ENCODE measurements at places on chromosomes 5 and 9.
A peak's percentile ranks its signal among the peaks of the same experiment; 100 is the strongest.

DNA sequence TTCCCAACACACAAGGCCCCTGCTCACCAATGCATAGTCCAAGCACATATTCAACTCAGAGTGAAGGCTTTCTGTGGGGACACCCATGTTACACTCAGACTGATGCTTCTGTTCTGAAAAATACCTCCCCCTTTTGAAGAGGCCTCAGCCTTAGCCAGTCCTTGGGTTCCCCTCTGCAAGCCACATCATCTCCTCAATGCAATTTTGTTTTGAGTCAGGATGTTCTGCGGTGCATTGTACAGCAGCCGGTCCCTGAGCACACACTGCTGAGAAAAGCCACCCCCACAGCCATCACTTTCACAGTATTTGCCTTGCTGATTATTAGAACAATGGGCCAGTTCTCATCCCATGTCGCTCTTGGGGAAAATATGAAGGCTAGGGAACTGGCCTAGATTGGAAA, 241.2 kb downstream of the FAM114A2 start:
- DNase-seq: no peak

- DNase-seq: peak; percentile 88
Measured at GRCh38 chr9:128007566-128008138, 26.9 kb upstream of the EEIG1 start.

GRCh38 chr5:42767491-42768105, 11.0 kb downstream of the CCDC152 start:
- DNase-seq: no peak

DNA sequence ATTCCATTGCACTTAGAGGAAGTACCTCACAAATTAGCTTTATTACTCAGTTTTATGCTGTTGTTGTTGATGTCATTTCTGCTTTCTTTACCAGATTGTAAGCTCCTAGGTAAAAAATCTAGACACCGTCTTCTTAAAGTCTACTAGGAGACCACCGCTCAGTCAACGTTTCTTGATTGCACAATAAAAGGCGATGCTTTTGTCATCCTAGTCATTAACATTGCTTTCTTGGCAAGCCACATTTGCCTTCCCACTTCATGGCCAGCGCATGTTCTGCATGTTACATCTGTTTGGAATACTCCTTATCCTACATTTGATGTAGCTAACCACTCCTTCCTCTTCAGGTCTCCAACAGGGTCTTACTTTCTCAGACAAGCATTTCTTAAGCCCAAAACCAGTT, 464.0 kb upstream of the TUSC1 start:
- DNase-seq: no peak

GRCh38 chr5:175246889-175247520, 197.0 kb downstream of the DRD1 start:
- DNase-seq: no peak

DNA sequence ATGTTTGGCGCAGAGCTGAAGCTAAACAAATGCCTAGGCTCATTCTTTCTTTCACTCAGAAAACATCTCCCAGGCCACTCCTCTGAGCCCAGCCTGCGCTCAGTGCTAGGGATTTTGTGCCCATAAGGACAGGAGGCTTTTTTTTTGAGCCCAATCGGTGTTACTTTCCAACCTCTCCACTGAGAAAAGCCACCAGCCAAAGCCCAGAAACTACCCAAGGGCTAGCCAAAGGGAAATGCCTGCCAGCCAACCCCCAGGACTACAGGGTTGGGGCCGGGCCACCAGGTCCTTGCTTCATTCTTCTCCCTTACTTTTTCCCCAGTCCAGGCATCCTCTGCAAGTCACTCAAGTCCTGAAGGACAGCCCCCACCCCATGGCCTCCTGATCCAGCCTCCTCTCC, 134.7 kb downstream of the PAX5 start:
- DNase-seq: no peak

- no peak for DNase-seq
Measured at GRCh38 chr5:102622262-102622661, 123.5 kb upstream of the SLCO6A1 start.

DNA sequence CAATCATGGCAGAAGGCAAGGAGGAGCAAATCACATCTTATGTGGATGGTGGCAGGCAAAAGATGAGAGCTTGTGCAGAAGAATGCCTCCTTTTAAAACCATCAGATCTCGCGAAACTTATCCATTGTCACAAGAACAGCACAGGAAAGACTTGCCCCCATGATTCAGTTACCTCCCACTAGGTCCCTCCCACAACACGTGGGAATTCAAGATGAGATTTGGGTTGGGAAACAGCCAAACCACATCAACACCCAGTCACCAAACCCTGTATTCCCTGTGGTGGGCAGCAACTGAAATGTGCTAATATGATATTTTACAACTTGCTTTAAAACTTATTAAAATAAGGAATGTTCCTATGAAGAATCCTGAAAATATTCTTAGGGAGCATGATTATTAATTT, 54.2 kb downstream of the RASGRF2 start:
- DNase-seq: no peak

DNA sequence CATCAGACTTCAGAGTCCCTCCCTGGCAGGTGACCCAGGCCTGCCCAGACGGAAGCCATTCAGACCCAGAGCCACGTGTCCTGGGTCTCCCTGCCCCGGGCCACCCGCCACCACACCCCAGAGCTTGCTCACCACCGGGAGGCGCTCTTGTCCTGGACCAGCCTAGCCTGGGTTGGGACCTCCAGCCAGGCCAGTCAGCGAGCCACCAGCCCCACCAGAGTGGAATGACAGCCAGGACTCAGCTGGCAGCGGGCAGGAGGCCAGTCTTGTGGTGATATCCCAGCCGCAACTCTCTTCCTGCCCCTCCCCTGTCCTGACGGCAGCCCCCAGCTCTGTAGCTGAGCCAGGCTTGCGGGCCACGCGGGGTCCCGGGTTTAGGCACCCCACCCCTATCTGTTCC, 1.7 kb upstream of the PTGDS start:
- DNase-seq: peak; percentile 63

DNA sequence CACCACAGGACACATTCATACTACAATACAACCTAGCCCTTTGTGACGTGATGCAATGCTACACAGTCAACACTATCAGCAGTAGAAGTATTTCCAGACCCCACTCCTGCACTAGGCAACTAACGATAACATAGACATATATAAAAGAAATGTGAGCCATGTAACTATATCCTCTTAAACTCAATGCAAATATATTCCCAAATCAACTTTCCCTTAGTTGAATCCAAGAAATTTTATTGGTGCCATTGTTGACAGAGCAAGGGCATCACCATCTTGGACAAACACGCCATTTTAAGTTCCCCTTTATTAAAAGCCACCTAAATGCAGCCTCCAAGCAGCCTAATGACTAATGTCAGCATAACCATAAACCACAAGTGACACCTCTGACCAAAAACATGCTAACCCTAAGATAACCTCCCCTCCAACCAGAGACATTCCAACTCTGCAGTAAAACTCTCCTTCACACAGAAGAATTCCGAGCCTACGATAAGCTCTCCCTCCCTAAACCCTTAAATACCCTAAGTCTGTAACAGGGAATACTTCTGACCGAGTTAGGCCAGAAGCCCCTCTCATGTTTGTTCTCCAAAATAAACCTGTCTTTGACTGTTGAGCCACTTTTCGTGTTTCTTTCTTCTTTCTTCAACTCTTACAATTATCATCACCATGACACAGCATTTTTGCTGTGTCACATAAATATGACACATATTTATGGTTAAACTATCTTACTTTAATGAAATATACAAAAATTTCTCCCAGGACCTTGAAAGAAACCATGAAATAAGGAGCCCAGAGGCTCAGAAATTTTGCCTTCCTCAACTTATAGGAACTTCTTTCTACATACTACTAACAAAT, 1497.8 kb downstream of the EFNA5 start:
- DNase-seq: no peak

- DNase-seq: no peak
Measured at GRCh38 chr5:104049752-104050151, 487.2 kb upstream of the NUDT12 start.

DNA sequence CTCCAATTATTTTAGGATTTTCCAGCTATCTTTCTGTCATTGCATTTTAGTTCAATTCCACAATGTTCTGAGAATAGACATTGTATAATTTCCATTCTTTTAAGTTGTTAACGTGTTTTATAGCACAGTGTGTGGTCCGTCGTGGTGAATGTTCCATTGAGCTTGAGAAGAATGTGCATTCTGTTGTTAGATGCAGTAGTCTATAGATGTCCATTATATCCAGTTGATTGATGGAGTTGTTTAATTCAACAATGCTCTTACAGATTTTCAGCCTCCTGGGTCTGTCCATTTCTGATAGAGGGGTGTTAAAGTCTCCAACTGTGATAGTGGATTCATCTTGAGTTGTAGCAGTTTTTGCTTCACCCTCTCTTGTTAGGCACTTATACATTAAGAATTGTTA, 1587.7 kb upstream of the NUDT12 start:
- no peak for DNase-seq

DNA sequence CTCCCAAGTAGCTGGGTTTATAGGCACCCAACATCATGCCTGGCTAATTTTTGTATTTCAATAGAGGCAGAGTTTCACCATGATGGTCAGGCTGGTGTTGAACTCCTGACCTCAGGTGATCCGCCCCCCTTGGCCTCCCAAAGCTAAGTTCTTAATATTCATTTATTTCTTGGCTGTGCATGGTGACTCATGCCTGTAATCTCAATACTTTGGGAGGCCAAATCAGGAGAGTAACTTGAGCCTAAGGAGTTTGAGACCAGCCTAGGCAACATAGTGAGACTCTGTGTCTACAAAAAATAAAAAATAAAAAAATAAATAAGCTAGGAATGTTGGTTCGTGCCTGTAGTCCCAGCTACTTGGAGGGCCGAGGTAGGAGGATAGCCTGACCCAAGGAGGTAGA, 587.1 kb upstream of the FTMT start:
- no peak for DNase-seq

GRCh38 chr5:171388816-171389168, 1.1 kb downstream of the NPM1 start:
- peak; percentile 77 for DNase-seq

GRCh38 chr5:132049559-132049958, 10.9 kb upstream of the IL3 start:
- DNase-seq: no peak

DNA sequence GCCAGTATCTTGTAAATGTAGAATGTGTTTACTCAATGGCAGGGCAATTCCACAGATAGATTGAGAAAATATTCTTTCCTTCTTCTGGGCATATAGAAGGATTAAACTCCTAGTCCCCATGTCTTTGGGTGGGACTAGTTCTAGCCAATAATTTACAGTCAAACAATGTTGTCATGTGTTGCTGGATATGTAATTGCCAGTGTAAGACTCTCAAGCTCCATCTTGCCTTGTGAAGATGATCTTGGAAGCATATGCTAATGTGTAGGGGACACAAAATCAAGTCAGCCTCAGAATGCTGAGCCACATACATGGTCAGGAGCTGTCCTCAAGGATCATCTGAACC, 386.9 kb downstream of the CETN3 start:
- no peak for DNase-seq

DNA sequence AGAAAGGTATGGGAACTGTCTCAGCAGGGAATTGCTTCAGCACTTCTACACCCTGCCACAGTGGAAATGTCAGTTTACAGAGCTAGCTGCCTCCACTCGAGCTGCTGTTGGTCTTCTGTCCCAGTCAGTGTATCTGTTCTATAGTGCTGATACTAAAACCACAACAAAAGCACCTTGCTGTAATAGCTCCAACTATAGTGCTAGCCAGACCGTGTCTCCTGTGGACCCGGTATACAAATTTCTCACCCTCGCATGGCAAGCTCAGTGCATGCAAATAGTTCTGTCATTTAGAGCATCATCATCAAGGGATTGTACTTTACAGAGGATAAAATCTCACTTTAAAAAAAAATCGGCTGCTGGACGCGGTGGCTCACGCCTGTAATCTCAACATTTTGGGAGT, 51.5 kb upstream of the IQGAP2 start:
- DNase-seq: no peak

Measured in activated CD8-positive, alpha-beta memory T cell treated with anti-CD3 and anti-CD28 coated beads, Interleukin-2, amount 10 ng/mL, durations not matched to agents 7 days and 5 days (primary cell).